Esophagus squamous epithelium (tissue), 5 donors: ENCODE measurements at places on chromosomes 13 and 19.

- H3K4me3 ChIP-seq = peak overlapping the region; percentile 35
- H3K27me3 ChIP-seq = no peaks in the 10 kb centered on the region
- no peak for DNase-seq
- no peak overlapping the region for H3K27ac ChIP-seq
- peaks cover 7% of the 10 kb centered on the region for H3K4me1 ChIP-seq
Observed at GRCh38 chr13:48319531-48320398, 16.2 kb downstream of the RB1 start.

DNA sequence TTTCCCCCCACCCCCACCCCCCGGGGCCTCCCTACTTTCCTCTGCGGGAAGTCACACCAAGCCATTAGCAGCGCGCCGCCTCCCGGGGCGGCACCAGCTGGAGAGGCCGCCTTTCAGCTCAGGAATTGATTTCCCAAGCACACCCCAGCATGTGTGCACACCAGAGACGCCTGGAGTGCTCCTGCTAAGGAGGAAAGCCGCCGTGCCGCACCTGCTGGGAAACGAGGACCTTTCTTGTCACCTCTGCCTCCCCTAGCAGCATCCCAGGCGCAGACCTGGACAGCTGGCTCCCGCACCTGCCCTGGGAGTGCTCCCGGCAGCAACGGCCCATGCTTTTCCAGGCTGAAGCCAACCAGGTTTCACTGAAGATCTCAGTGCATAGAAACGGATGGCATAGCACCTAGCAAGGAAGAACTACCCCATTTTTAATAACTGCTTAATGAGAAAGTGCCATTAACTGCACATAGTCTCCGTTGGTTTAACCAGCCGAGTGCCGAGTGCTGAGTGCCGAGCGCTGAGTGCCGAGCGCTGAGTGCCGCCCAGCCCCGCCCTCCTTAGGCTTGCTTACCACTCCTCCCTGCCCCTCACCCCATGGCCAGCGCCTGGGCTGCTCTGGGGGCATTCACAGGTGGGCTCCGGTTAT lies 165.0 kb downstream of the USP12 start:
- no peaks in the 10 kb centered on the region for H3K36me3 ChIP-seq
- H3K27ac ChIP-seq = no peak overlapping the region
- H3K4me3 ChIP-seq = peak overlapping the region; percentile 19

DNA sequence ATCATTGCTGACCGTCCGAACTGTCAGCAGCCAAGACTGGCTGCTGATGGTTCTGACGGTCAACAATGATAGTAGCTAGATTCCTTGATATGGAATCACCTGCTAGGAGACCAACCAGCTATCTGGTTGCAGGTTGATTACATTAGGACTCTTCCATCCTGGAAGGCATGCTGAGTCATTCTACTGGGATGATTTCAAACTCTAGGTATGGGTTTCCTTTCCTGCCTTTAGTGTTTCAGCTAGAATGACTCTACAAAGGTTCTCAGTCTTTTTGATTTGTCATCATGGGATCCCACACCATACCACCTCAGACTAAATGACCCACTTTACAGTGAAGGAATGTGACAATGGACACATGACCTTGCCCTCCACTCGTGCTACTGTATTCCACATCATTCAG lies 138.1 kb upstream of the KL start:
- H3K4me3 ChIP-seq = no peak overlapping the region
- H3K27ac ChIP-seq = no peak overlapping the region
- H3K36me3 ChIP-seq = no peaks in the 10 kb centered on the region
- DNase-seq = no peak
- no peaks in the 10 kb centered on the region for H3K4me1 ChIP-seq
- H3K27me3 ChIP-seq = no peaks in the 10 kb centered on the region

DNA sequence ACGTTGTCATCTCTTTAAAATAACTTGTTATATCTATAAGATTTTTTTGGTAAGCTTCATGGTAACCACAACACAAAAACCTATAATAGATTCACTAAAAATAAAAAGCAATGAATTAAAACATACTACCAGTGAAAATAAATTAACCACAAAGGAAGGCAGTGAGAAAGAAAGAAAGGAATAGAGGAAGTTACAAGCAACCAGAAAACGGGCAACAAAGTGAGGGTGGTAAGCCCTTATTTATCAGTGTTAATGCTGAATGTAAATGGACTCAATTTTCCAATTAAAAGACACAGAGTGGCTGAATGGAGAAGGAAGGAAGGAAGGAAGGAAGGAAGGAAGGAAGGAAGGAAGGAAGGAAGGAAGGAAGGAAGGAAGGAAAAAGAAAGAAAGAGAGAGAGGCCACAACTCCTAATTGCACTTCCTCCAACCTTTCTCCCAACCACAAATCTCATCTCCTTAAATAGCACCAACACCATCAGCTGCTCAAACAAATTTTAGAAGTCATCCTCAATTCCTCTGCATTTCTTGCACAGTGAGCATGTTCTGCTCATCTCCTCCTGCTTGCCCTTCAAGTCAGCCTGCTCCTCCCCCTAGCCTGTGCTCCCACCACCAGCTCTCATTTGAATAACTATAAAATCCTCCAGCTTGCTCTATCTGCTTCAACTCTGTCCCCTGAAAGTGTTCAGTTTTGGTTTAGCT lies 48.6 kb downstream of the CCNA1 start:
- H3K36me3 ChIP-seq = no peaks in the 10 kb centered on the region
- no peaks in the 10 kb centered on the region for H3K27me3 ChIP-seq
- DNase-seq = no peak
- H3K27ac ChIP-seq = no peak overlapping the region
- H3K4me3 ChIP-seq = no peak overlapping the region

GRCh38 chr19:39479916-39480315 lies 722 bp upstream of the TIMM50 start:
- no peak for DNase-seq
- peak overlapping the region; percentile 85 for H3K4me3 ChIP-seq
- peaks cover 46% of the 10 kb centered on the region for H3K36me3 ChIP-seq
- H3K4me1 ChIP-seq = peaks cover 26% of the 10 kb centered on the region
- H3K27me3 ChIP-seq = no peaks in the 10 kb centered on the region
- H3K27ac ChIP-seq = peak overlapping the region; percentile 90

DNA sequence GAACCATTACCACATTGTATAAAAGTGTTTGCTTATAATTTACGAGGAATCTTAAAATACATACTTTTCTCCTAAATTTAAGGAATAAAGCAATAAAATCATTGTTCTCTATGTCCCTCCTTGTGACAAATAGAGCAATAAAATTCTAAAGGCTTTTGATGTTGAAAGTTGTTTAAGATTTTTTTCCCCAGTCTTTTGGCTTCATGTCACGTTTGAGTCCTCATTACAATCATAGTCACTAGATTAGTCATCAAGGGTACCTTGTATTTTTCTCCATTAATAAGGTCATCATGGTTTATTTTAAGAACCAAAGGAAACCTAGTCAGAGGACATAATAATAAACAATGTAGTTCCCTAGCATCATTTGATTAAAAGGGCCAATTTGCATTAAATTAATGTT lies 3.2 kb downstream of the WBP4 start:
- no peak for DNase-seq
- H3K36me3 ChIP-seq = no peaks in the 10 kb centered on the region
- H3K27ac ChIP-seq = peak overlapping the region; percentile 45
- H3K4me1 ChIP-seq = peaks cover 11% of the 10 kb centered on the region
- no peak overlapping the region for H3K4me3 ChIP-seq

- H3K4me1 ChIP-seq = no peaks in the 10 kb centered on the region
- no peak for DNase-seq
- no peaks in the 10 kb centered on the region for H3K36me3 ChIP-seq
- H3K27me3 ChIP-seq = peaks cover 24% of the 10 kb centered on the region
- no peak overlapping the region for H3K27ac ChIP-seq
Observed at GRCh38 chr13:113115363-113116205, 7.0 kb upstream of the F10 start.

DNA sequence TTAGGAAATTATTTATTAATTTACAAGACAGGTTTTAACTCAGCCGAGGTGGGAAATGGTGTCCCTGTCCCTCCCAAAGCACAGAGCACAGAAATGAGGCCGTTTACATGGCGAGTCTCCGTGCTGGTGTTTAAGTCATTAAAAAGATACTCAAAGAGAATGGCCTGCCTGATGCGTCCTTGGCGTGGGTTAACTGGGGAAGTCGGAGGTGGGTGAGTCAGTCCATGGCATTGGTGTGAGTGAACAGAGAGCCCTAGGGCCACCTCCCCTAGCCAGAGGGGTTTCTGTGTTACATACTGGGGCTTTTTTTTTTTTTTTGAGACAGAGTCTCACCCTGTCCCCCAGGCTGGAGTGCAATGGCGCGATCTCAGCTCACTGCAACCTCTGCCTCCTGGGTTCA lies 3.9 kb downstream of the FEM1A start:
- DNase-seq = no peak
- peak overlapping the region; percentile 15 for H3K4me3 ChIP-seq
- H3K27ac ChIP-seq = peak overlapping the region; percentile 86
- H3K4me1 ChIP-seq = peaks cover 44% of the 10 kb centered on the region
- peaks cover 11% of the 10 kb centered on the region for H3K36me3 ChIP-seq

- no peak for DNase-seq
- H3K27ac ChIP-seq = no peak overlapping the region
- H3K4me3 ChIP-seq = no peak overlapping the region
- H3K36me3 ChIP-seq = no peaks in the 10 kb centered on the region
Observed at GRCh38 chr13:40026741-40027140, 371.3 kb downstream of the COG6 start.

DNA sequence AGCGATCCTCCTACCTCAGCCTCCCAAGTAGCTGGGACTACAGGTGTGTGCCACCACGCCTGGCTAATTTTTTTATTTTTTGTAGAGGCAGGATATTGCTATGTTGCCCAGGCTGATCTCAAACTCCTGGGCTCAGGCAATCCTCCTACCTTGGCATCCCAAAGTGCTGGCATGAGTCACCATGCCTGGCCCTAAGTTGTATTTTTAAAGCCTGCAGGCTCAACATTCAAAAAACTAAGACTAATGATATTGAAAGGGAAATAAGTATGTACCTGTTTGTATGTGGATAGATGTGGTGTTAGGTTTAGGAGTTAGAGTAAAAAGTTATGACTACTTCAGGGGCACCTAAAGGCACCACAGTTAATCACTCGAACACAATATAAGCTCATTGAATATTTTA lies 5.4 kb upstream of the IPO5 start:
- no peaks in the 10 kb centered on the region for H3K27me3 ChIP-seq
- H3K4me3 ChIP-seq = no peak overlapping the region
- H3K4me1 ChIP-seq = no peaks in the 10 kb centered on the region
- H3K27ac ChIP-seq = no peak overlapping the region
- no peak for DNase-seq
- no peaks in the 10 kb centered on the region for H3K36me3 ChIP-seq

- DNase-seq = no peak
- H3K4me1 ChIP-seq = no peaks in the 10 kb centered on the region
- H3K4me3 ChIP-seq = no peak overlapping the region
- no peaks in the 10 kb centered on the region for H3K36me3 ChIP-seq
Observed at GRCh38 chr13:31236211-31236786, 36.5 kb downstream of the B3GLCT start.

- H3K27me3 ChIP-seq = no peaks in the 10 kb centered on the region
- no peak for DNase-seq
- H3K36me3 ChIP-seq = no peaks in the 10 kb centered on the region
- no peak overlapping the region for H3K4me3 ChIP-seq
- no peak overlapping the region for H3K27ac ChIP-seq
- no peaks in the 10 kb centered on the region for H3K4me1 ChIP-seq
Observed at GRCh38 chr13:62997038-62997599, 1581.5 kb upstream of the PCDH20 start.

DNA sequence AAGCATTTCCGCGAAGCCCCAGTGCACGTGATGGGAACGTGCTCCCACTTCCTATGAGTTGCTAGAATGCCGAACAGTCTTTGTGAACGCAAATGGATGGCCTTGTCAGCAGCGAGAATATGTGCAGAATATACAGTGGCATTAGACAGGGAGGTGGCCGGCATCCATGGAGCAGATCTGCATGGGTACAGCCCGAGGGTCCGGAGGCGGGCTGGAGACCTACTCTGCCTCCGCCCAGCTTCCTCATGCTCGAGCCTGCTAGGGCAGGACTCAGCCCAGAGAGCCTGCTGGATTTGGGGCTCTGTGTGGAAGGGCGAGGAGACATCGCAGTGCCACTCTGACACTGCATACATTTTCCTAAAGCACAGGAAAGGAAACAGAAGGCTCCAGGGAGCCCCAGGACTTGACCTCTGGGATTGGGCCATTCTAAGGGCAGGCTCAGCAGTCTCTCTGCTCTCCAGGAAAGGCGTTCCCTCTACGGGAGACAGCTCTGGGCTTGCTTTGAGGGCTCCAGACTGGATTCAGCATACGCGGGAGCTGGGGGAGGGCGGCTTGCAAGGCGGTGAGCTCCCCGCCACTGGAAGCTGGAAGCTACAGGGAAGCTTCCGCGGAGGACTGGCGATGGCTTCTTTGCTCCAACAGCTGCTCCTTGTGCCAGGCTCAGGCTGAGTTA lies 55.9 kb upstream of the UQCRFS1 start:
- no peak overlapping the region for H3K27ac ChIP-seq
- no peaks in the 10 kb centered on the region for H3K36me3 ChIP-seq
- no peak overlapping the region for H3K4me3 ChIP-seq
- DNase-seq = no peak
- no peaks in the 10 kb centered on the region for H3K27me3 ChIP-seq

GRCh38 chr19:35746531-35746930 lies 1.1 kb downstream of the PSENEN start:
- H3K27me3 ChIP-seq = no peaks in the 10 kb centered on the region
- DNase-seq = no peak
- peak overlapping the region; percentile 97 for H3K4me3 ChIP-seq
- peaks cover 39% of the 10 kb centered on the region for H3K4me1 ChIP-seq
- H3K36me3 ChIP-seq = peaks cover 22% of the 10 kb centered on the region
- no peak overlapping the region for H3K27ac ChIP-seq

- no peak overlapping the region for H3K27ac ChIP-seq
- H3K36me3 ChIP-seq = no peaks in the 10 kb centered on the region
- no peaks in the 10 kb centered on the region for H3K4me1 ChIP-seq
- no peak for DNase-seq
- no peak overlapping the region for H3K4me3 ChIP-seq
Observed at GRCh38 chr13:24716011-24716410, 35.8 kb downstream of the ATP12A start.

- no peak overlapping the region for H3K4me3 ChIP-seq
- H3K27me3 ChIP-seq = no peaks in the 10 kb centered on the region
- no peak for DNase-seq
Observed at GRCh38 chr13:104592127-104592526, 1525.9 kb upstream of the SLC10A2 start.

- no peaks in the 10 kb centered on the region for H3K27me3 ChIP-seq
- H3K36me3 ChIP-seq = peaks cover 9% of the 10 kb centered on the region
- peak overlapping the region; percentile 94 for H3K4me3 ChIP-seq
- DNase-seq = no peak
Observed at GRCh38 chr19:47226426-47227351, 4.3 kb downstream of the BBC3 start.

DNA sequence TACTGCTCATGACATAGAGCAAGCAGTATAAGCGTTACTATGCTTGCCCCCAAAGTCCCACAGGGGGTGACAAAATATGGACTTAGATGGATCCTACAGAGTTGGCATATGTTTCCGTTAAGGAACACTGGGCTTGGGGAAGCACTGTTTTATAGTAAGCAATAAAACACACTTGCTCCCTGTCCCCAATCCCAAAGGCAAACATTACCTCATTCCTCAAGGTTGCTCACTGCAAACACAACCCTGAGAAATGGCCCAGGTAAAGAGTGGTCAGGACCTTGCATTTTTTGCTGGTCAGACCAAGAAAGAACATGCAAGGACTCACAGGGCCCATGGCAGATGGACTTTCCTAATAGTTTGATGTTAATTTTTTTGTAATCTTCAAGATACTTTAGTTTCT lies 32.3 kb downstream of the UGGT2 start:
- H3K27me3 ChIP-seq = no peaks in the 10 kb centered on the region
- H3K27ac ChIP-seq = no peak overlapping the region
- no peak for DNase-seq
- H3K4me3 ChIP-seq = no peak overlapping the region
- no peaks in the 10 kb centered on the region for H3K4me1 ChIP-seq
- peaks cover 22% of the 10 kb centered on the region for H3K36me3 ChIP-seq

- H3K4me1 ChIP-seq = no peaks in the 10 kb centered on the region
- H3K36me3 ChIP-seq = no peaks in the 10 kb centered on the region
- DNase-seq = no peak
- no peaks in the 10 kb centered on the region for H3K27me3 ChIP-seq
Observed at GRCh38 chr13:102191951-102192502, 209.8 kb downstream of the FGF14 start.
